ENCODE measurements at places on chromosomes 2 and 18.
A peak's percentile ranks its signal among the peaks of the same experiment; 100 is the strongest.

DNA sequence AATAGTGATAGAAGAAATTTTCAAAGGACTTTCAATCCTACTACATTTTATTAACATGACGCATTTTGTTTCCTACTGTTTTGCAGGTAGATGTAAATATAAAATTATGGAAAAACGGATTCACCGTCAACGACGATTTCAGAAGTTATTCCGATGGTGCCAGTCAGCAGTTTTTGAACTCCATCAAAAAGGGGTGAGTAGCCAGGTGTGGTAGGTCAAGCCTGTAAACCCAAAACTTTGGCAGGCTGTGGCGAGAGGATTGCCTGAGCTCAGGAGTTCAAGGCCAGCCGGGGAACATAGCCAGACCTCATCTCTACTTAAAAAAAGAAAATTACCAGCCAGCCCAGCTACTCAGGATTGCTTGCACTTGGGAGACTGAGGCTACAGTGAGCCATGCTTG is 33.0 kb upstream of the MFSD2B start:
- DNase-seq = no peak

GRCh38 chr2:164581050-164581449 is 40.2 kb downstream of the GRB14 start:
- DNase-seq = no peak

DNA sequence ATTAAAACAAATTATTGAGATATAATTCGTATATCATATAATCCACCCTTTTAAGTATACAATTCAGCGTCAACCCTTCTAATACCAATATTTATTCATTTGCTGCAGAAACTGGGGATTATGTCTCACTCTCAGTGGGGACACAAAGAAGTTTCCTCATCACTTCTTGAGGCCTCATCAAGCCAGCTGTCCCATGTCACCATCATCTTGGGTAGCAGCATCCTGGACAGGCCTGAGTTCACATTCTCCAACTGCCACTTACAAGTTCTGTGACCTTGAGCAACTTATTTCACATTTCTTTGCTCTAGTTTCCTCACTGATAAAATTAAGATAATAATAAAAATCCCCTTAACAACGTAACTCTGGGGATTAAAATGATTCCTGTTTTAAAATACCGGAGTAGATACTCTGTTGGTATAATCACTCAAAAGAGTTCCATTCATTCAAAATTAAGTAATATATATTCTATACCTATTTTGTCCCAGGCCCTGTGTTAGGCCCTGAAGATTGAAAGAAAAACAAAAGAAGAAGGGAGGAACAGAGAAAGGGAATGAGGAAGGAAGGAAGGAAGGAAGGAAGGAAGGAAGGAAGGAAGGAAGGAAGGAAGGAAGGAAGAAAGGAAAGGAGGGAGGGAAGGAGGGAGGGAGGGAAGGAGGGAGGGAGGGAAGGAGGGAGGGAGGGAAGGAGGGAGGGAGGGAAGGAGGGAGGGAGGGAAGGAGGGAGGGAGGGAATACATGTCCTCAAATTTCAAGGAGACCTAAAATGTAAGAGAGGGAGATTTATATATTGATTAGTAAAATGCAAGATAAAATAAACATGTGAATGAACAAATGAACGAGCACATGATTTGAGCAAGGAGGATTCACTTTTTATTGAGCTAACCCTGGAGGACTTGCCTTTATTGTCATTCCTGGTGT is 42.4 kb downstream of the NCKAP5 start:
- no peak for DNase-seq

DNA sequence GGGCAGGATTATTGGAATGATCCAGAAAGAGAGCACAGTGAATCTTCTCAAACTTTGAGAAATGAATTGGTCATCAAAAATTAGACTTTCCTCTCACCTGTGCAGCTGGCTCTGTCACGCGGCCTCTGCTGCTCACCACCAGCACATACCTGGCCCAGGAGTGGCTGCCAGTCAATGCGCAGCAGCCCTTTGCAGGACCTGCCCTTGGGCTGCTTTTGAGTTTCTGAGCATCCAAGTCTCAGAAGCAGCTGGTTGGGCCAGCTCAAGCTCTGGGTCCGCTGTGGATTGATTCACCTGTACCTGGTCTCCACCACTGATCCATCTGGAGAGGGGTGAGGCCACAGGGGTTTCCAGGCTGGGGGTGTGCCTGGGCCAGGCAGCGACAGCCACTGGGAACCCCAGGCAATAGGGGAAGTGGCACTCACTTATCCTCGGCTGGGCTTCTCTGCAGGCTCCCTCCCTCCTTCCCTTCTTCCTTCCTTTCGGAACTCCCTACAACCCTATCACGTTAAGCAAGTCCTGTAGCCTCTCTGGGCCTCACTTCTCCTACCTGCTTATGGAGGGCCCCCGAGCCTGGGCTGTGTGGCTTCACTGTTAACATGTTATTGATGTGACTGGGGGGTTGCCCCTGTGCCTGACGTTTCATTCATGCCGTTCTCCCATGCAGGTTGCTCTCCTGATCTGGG is 48.1 kb downstream of the SH3BP4 start:
- DNase-seq = no peak

DNA sequence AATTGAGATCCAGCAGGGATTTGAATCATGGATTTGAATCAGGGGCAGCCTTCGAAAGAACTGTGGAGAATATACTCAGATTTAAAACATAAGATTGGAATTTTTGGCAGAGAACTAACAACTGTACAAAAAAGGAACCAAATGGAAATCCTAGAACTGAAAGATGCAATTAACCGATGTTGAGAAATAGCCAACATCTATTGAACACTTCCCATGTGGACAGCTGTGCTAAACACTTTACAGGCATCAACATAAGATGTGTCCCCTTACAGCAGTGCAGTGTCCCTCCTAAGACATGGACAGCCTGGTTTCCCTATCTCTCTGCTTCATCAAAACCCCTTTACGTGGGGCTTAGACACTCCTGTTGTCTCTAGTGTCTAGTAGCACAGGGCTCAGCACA is 3.7 kb upstream of the IL1RN start:
- peak; percentile 21 for DNase-seq

All from KG1 (cell line).